ENCODE measurements at places on chromosomes 1 and 21. TPM values are rescaled to one million over a fixed set of nuclear protein-coding genes. Genes with fewer than 3 reads are reported as not detected.

DNA sequence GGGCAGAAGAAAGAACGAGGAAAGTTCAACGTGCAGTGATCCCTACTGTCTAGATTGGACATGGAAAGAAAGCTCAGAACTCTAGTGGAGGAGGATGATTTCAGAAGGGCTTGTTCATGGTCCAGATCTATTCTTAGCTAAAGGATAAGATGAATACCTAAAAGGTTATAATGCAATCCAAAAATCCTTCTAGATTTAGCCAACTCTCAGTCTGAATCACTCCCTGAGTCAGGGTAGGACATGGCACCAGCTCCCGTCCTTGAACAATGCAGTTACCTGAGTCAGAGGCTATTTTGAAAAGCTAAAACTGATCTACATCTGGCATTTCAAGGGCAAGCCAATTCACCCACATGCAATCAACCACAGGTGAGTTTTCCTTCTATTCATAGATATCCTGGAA, 38.8 kb upstream of the HIVEP3 start:
- DNase-seq = no peak

DNA sequence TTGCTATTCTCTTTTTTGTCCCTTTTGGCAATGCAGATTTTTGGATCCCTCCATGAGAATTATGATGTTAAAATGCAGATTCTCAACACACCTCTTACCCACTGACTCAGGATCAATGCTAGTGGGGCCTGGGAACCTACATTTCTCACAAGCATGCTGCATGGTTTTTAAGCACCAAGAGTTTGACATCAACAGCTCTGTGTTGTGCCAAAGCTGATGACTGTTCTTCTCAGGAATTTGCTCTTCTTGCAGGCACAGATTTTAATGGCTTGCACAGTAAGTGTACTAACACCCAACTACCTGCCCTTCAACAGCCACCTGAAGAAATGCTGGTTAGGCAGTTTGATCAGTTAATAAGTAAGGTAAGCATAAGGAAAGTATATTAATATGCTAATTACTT, 468.7 kb downstream of the PTBP2 start:
- no peak for DNase-seq

DNA sequence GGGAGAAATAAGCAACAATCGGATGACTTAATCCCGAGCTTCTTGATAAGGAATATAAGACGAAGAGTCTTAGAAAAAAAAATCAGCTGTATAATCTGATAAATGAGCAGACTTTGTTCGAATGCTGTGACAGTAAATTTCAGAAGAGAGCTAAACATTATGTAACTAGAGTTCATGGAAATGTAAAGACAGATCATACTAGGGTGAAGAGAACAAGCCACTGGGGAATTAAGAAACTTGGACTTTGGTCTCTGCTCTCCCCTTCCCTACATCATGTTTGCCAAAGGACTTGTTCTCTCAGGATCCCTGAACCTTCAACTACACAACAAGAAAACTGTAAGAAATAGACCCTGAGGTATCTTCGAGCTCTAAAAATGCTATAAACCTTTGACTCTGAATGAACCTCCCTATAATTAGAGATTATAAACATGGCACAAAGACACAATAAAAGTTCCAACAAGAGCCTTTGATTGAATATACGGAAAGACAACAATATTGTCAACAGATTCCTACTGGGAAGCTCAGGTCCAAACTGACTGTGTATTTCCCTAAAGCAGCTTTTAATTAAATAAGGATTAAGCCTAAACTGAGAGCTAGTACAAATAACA, 27.5 kb downstream of the FRRS1 start:
- no peak for DNase-seq

DNA sequence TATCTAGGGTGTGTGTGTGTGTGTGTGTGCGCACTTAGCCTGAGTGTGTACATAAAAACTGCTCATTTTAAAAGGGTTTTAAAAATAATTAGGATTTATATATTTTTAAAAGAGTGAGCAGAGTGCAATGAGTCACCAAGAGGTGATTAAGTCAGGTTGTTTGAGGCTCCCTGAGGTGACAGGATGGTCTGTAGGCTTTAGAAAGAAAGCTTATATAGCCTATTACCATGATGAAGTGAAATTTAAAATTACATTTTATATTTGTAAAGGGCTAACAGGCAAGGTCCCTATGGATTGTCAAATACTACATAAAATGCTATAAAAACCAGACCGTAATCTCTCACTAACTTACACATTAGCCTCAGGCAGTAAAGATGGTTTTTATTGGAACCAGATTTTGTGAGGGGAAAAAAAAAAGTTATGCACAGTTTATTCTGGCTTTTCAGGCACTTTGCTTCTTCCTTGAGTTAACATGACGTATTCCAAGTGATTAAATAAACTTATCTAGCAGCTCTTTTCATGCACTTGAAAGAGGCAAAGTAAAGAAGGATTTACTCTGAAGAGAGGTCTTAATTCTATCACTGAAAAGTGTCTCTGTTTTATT, 711.7 kb upstream of the PTBP2 start:
- no peak for DNase-seq

DNA sequence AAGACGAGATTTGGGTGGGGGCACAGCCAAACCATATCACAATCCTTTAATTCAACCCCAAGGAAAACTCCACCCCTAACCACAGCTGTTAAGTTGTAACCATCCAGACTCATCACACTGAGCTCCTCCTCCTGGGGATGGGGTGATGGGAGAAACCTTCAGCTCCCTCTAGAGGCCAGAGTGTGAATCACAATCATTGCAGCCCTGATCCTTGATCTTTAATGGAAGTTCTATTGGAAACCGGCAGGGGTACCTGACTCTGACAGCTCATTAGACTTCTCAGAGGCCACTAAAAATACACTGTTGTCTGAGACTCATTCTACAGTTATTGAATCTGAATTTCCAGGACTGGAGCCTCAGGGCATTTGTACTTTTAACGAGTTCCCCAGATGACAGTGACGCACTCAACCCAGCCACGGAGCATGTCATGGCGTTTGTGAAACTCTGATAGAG, 127.2 kb downstream of the IGSF21 start:
- peak; percentile 17 for DNase-seq

- DNase-seq = no peak
Measured at GRCh38 chr1:117631359-117632160, 25.7 kb downstream of the TENT5C start.

GRCh38 chr1:53126495-53126894, 15.9 kb downstream of the SLC1A7 start:
- DNase-seq = no peak

GRCh38 chr1:202143768-202144401, 652 bp downstream of the ARL8A start:
- peak; percentile 44 for DNase-seq

- DNase-seq = no peak
Measured at GRCh38 chr1:31703431-31704270, at the start of gene COL16A1. Gene COL16A1, minus strand, starts transcription at chr1:31704017. Its CDS starts 1,824 bp downstream, at chr1:31702193.

DNA sequence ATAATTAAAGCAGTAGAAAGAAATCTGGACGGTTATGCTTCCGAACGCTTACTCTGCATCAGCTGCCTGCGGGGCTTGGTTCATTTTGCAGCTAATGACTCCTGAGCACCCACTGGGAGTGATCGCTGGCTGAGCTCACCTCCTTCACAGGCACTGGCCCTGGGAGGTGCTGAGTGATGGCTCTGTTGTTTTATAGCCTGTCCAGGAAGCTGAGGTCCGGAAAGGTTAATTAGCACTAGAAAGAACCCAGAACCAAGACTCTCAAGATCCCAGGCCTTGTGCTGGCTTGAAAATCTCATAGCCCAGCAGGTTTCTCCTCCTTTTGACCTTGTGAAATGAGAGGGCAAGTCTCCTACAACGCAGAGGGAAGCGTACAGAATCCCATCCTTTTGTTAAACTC, 226.2 kb downstream of the AJAP1 start:
- DNase-seq = no peak

- DNase-seq = no peak
Measured at GRCh38 chr1:66267201-66267940, 266.6 kb upstream of the SGIP1 start.

DNA sequence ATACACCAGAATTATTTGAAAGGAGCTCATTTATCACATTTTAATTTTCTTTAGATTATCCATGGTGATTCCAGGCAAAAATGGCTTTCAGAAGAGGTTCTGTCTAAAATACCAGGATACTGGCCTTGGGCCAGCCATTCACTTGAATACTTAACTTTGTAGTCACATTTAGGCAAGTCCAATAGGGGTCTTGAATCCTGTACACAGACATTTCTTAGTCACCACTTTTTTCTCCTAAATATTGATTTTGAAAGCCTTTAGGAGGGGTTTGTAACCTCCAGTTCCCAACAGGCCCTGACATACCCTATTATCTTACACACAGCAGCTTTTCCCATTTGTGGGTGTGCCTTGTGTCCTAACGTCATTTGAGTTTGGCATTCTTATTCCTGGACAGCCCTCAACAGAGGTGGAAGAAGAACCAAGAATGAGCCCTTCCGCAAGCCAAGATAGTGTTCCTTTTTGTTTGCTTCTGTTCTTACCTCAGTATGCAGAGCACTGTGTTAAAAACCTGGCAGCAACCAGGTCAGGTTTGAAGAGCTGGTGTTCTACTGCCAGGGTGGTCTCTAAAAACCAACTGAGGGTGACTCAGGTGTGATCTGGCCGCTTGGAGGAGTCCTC, 19.5 kb downstream of the MAP3K7CL start:
- no peak for DNase-seq

DNA sequence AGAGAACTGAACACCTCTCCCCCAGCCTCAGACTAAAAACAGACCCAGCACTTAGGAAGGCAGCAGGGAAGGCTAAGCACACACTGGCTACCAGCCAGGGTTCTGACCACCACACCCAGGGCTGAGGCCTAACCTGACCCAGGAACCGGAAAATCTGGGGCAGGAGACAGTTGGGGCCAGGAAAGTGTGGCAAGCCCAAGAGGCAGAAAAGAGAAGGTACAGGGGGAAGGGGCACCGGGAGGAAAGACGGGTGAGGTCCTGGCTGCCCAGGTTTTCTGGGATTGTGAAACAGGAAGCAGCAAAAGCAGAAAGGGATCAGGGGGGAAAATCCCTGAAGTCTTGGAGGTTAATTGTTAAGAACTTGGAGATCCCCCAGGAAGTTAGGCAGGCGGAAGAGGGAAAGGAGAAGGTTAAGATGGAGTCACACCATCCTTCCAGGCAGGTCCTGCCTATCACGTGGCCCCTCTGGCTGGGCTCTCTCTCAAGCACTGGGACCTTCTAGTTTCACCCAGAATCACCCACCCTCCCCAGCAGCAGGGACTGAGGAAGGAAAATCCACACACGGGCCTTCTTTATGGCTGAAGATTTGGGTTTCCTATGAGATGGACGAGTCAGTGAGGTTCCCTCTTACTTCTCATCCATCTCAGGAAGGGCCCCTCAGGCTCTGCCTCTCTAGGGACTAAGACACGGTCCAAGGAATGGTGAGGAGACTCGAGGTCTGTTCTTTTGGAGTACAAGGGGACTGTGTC, 2.6 kb downstream of the HDGF start:
- DNase-seq = no peak

GRCh38 chr1:119582801-119583200, 65.3 kb downstream of the ZNF697 start:
- peak; percentile 11 for DNase-seq

DNA sequence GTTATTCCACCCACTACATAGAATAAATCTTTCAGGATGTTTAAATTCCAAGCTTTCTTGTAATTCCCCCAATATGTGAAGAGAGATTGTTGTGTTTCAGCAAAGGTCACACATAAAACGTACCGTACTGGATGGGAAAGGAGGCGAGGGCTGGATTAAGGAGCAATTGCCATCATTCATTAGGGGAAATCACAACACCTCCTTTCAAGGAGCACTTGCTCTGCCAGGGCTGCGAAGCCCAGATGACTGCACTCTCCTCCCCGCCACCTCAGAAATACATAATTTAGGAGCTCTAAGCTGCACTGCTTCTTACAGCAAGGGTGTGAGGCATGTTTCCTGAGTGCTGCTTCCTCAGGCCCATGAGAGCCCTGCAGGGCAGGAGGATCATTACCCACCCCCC, 29.6 kb downstream of the MATN1 start:
- DNase-seq = no peak

DNA sequence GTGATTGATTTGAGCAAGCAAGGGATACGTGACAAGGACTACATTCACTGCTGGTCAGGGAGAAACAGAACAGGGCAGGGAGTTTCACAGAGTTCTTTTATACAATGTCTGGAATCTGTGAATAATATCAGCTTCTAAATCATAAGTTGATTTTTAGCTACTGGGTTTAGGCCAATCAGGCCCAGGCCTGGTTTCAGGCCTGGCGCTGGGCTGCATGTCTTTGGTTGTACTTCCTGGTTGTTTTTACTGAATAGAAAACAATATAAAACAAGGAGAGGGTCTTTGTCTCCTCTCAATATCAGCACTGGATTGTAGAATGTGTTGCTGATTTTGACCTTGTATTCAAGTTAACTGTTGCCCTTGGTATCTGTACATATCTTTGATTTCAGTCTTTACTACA, 865 bp upstream of the AMY2A start:
- DNase-seq = no peak

DNA sequence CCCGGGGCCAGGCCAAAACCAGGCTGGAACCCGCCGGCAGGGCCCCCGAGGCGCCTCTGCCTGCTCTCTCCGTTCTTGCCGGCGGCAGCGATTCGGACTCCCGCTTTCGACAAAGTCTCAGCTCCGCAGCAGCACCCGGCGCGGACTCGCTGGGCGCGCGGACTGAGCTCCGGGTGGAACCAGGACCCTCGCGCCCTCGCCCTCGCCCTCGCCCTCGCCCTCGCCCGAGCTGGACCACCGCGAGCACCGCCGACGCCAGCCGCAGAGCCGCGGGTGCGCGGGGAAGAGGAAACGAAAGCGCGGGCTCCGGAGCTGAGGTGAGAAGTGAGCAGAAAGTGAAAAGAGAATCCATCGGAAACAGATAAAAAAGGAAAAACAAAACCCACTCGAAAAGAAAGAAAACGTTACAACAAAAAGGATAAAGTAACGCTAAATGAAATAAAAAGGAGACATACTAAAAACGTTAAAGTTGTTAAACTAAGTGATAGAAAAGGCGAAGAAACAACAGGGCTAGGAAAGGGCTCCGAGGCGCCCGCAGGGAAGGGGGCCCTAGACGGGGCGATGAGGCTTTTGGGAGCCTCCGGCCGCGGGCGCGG, 64.9 kb downstream of the MEF2D start:
- peak; percentile 45 for DNase-seq

DNA sequence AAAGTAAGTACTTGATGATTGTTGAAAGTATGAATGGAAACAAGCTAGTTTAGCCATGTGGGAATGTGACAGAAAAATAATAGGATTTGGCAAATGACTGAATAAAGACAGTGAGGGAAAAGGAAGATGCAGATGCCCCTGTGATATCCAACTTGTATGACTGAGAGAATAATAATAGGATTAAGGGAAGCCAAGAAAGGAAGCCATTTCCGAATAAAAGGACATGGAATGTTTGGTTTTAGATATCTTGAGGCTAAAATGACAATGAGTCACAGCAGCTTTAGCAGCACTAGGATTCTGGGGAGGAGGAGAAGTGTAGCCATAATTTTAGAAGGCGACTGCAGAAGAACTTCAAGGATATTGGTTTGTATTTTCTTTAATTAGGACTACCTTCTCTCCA, 109.2 kb downstream of the TTLL7 start:
- no peak for DNase-seq

TACSTD2 gene
- total RNA-seq = 0.33 TPM

MCOLN3 gene
- total RNA-seq = 0.21 TPM

PLA2G2C gene
- total RNA-seq = not detected

ADGRL2 gene
- not detected for total RNA-seq

MROH9 gene
- total RNA-seq = not detected

KRTAP25-1 gene
- not detected for total RNA-seq

LCE1E gene
- total RNA-seq = not detected

DYRK3 gene
- 5.3 TPM for total RNA-seq

S1PR1 gene
- 72.6 TPM for total RNA-seq

Measured in activated naive CD8-positive, alpha-beta T cell treated with anti-CD3 and anti-CD28 coated beads for 36 hours (primary cell).